Suppressor macrophage treated with lipopolysaccharide for 1 hour (primary cell): ENCODE measurements at places on chromosomes 6 and 20.

GRCh38 chr20:22429175-22430153 is 154.9 kb downstream of the FOXA2 start:
- no peak for DNase-seq

- no peak for DNase-seq
These were observed 88.9 kb downstream of the CD109 start for GRCh38 chr6:73784726-73785505.

- no peak for DNase-seq
These were observed 102.6 kb upstream of the MLN start for GRCh38 chr6:33906439-33906838.

DNA sequence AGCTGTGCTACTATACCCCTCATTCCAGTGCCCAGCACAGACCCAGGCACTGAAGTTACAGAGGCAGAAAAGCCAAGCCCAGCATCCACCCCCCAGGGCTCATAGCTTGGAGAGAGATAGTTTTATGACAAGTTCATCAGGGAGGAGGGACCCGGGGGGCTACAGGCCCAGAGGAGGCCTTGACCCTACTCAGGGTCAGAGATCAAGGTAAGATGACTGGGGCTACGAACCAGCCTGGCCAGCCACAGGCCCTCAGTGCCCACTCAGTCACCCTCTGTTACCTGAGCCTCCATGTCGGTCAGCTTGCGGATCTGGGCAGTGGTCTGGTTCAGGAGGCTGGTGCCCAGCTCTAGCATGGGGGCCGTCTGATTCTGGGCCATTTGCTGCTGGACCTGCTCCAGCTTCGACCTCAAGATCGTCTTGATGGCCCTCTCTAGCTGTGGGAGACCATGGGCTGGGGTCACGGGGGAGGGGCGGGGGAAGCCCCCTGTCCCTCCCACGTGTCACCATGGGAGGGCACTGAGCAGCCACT is 26.1 kb downstream of the ANGPT4 start:
- DNase-seq = no peak

- peak; percentile 32 for DNase-seq
These were observed 94.5 kb downstream of the HTR1B start for GRCh38 chr6:77368660-77369313.

- no peak for DNase-seq
These were observed 184.2 kb upstream of the LAMP5 start for GRCh38 chr20:9330151-9330550.

GRCh38 chr20:54491506-54491905 is 16.1 kb downstream of the DOK5 start:
- no peak for DNase-seq

- no peak for DNase-seq
These were observed 1.5 kb upstream of the RREB1 start for GRCh38 chr6:7106215-7106751.

GRCh38 chr20:40519918-40520317 is 169.1 kb downstream of the MAFB start:
- peak; percentile 82 for DNase-seq

GRCh38 chr6:343960-344815 is 47.4 kb upstream of the IRF4 start:
- no peak for DNase-seq

DNA sequence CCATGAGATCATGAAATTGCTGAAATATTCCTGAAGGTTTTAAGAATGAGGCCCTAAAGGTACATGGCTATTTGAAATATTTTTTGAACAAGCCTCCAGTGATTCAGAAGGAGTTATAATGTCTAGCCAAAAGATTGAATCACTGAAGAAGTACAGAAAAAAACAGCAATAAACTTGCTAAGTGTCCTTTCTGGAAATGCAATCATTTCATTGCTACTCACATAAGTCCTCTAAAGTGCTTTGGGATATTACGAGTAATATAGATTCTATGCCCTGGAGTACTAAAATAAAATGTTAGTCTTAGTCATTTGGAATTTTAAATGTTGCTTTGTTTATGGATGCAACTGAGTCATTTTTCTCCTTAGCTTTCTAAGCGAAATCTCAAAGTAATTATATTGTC is 32.7 kb downstream of the CENPW start:
- no peak for DNase-seq

GRCh38 chr20:59223750-59224149 is 60.1 kb downstream of the ZNF831 start:
- no peak for DNase-seq

DNA sequence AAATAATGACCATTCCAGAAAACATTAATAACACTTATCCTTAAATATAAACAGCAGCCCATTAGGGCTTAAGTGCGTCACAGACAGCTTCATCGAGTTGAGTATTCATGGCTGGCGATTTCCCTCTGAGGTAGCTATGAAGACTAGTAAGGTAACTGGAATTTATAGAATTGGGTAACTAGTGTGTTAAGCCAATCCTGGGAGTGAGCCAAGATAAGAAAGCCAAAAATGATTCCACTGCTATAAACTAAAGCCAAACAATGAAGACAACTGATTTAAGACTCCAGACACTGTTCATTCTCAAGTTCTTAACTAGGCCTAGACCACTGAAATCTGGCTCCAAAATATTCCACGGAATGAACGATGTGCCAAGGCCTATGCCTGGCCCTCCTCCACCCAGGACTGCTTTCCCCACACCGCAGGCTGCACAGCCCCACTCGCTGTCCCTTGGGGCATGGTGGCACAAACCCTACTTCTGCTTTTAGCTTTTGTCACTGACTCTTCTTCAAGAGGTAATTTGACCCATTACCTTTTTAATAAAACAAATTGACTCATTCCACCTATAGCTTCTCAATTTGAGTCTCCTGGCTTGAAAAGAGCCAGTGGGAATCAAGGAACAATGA is 66.0 kb downstream of the BLOC1S5 start:
- DNase-seq = no peak

GRCh38 chr6:62670490-62671223 is 384.6 kb upstream of the KHDRBS2 start:
- no peak for DNase-seq

DNA sequence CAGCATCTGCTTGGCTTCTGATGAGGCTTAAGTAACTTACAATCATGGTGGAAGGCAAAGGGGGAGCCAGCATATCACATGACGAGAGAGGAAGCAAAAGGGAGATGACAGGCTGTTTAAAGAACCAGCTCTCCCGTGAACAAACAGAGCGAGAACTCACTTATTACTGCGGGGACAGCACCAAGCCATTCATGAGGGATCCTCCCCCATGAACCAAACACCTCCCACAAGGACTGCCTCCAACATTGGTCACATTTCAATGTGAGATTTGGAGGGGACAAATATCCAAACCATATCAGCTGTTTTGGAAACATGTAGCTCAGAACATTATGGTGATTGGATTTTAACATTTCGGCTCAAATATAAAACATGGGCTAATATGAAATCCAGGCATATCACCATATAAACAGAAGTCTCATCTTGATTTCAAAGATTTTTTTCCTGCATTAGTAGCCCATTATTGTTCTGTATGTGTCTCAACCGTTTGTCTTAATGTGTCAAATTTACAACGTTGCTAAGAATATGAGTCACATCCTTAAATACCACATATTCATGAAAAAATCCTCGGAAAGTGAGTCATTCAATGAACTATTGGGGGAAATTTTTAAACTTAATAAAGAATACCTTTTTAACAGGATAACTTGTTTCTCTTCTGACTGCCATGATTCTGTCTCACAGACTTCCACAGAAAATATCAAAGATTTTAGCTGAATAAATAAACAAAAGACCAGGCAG is 894.3 kb downstream of the TFAP2A start:
- no peak for DNase-seq

DNA sequence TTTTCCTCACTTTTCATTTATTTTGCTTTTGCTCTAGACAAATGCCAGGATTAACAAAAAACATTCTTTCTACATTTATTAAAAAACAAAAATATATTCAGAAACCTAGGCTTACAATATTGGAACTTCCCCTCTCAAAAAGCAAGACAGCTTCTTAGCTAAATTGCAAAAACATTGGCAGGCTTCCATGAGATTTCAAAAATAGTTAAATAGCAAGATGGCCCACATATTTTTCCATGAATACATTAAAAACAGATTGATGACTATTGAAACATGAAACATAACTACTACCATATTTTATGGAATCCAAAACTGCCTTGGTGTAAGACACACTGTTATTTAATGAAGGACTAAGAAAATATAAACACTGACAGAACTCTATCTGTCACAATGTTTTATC is 92.0 kb downstream of the LY86 start:
- DNase-seq = no peak
